WERI-Rb-1 (cell line): ENCODE measurements at places on chromosomes 16 and 17.
A peak's percentile ranks its signal among the peaks of the same experiment; 100 is the strongest.

GRCh38 chr17:38709864-38710603 lies 5.0 kb downstream of the MLLT6 start:
- peak; percentile 67 for DNase-seq

- DNase-seq, result peak; percentile 78
Observed at GRCh38 chr16:77234611-77235010, 35.4 kb downstream of the SYCE1L start.

GRCh38 chr17:3017936-3018335 lies 45.5 kb downstream of the OR1D5 start:
- no peak for DNase-seq

GRCh38 chr17:20994779-20995149 lies 48.0 kb downstream of the USP22 start:
- no peak for DNase-seq

DNA sequence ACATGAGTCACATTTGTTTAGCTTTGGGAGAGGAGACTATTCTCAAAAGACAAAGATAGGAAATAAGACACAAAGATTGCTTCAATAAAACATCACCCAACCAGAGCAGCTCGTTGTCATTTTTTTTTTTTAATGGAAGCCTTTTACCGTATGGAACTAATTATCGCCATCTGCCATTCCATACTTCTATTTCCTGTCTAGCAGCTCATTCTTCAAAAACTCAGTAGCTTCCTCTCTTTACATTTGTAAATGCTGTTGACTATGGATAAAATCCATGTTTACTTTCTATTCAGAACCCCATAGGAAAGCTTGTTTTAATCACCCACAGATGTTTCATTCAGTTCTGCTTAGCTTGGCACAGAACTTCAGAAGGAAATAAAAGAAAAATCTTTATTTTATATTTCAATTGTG lies 110.0 kb upstream of the PSMD7 start:
- no peak for DNase-seq

DNA sequence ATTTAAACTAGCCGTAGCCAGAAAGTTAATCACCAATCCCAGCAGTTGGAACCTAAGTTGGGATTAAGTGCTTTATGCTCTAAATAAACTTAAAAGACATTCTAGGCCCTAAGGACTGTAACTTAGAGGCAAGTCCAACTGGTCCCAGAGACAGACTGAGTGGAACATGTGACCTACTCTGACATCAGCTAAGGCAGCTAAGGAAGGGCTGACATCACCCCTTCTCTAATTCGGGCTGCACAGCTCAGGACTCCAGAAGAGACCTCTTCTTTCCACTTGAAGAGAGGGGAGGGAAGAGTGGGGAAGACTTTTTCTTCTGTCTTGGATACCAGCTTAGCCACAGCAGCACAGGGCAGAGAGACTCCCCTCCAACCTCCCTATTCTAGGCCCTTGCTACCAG lies 565.2 kb downstream of the CDH8 start:
- DNase-seq, result no peak

GRCh38 chr17:43211480-43212402 lies at the start of gene TMEM106A:
Gene TMEM106A, plus strand, starts transcription at chr17:43211875. Its CDS starts 1,167 bp downstream, at chr17:43213042.
- no peak for DNase-seq

- no peak for DNase-seq
Observed at GRCh38 chr16:58684001-58684353, 593 bp downstream of the SLC38A7 start.

DNA sequence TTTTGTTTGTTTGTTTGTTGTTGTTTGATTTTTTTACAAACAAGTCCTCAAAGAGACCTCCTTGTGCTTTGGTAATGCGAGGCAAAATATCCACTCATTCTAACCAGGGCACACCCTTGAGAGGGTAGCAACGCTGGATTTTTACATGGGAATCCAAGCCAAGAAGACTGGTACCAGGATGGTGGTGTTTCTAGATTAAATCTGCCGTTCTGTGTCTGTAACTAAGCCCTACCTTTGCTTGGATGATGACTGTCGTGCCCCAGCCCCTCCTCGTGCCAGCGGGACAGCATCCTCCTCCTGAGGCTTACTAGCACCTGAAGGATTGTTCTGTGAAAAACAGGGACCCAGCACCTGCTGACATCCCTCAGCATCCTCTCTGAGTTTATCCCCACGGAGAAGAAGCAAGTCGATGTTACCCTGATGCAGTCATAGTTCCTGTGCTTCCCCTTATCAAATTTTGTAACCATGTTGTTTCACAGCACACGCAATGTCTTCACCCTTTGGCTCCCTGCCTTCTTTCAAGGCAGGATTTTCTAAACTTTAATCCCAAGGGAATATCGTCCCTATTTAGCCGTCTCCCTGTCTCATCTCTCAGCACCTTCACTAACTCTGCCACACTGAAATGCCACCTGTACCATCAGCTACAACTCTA lies 5.1 kb upstream of the HSBP1 start:
- no peak for DNase-seq

GRCh38 chr16:72898216-72898825 lies 149.6 kb downstream of the ZFHX3 start:
- no peak for DNase-seq

DNA sequence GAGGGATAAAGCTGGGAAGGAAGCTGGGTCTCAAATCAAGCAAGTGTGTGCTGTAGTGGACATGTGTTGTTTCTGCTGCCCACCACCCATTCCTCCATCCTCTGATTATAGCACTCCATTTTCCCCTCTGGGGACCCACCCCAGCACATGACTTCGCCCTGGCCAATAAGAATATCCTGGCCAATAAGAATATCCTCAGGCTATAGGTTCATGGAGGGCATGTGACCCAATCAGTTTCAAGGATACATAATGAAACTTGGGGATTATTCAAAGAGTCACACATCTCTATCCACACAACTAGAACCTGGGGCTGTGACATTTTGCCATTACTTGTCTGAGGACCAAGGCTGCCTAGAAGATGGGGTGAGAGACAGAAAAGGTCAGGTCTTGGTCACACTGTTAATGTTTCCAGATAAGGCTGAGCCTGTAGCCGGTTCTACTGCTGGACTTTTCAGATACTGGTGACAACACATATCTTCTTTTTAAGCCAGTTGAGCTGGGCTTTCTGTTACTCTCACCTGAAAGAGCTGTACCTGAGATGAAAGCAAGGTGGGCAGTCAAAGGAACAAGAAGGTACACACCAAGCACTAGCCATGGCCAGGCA lies 33.7 kb downstream of the MYO18A start:
- no peak for DNase-seq

GRCh38 chr16:46894036-46894672 lies 10.0 kb downstream of the GPT2 start:
- no peak for DNase-seq

- DNase-seq, result no peak
Observed at GRCh38 chr16:49414671-49415070, 41.1 kb downstream of the C16orf78 start.

GRCh38 chr17:47188876-47189731 lies at the start of gene CDC27:
Gene CDC27, minus strand, starts transcription at chr17:47189295. Its CDS starts 123 bp downstream, at chr17:47189172.
- DNase-seq, result peak; percentile 100

GRCh38 chr17:57104461-57105175 lies 19.6 kb downstream of the AKAP1 start:
- DNase-seq, result no peak

- DNase-seq, result peak; percentile 55
Observed at GRCh38 chr17:60435244-60436167, 13.2 kb downstream of the CHCT1 start.

DNA sequence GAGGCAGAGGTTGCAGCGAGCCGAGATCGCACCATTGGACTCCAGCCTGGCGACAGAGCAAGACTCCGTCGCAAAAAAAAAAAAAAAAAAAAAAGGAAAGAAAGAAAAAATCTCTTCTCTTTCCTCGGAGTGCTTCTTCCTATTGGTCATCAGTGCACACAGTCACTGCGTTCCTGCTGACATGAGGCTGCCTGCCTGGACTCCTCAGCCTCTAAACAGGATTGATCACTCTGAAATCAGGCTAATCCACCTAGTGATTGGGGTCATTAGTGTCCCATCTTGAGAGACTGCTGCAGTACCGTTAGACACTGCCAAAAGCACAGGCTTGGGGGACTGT lies 30.8 kb downstream of the PLCD3 start:
- no peak for DNase-seq

DNA sequence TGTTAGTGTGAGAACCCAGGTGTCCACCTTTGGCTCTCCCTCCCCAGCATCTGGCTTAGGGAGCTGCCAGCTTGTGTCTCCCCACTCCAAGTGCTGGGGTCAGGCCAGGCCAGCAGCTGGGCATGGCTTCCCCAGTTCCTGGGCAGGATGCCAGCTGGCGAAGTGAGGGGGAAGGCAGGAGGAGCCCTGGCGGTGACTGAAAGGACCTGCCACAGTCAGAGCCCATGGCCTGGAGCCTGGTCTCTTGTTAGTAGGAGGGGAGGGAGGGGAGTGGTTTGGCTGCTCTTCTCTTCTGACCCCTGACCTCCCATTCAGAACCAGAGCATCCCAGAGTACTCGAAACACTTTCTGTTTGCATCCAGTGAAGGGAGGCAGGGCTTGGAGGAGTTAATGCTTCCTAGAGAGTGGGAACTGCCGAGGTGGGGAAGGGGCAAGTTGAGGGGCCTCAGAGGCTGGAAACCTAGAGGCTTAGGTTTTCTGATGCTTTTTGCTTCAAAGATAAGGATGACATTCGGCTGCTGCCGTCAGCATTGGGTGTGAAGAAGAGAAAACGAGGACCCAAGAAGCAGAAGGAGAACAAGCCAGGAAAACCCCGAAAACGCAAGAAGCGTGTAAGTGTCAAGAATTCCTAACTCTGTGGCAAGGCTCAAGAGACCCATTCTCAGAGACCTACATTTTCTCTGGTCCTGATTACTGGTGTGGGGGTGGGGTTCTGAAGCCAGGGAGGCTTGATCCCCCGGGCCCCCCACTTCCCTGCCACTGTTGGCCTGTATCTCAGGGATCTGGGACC lies 772 bp downstream of the CHD3 start:
- peak; percentile 78 for DNase-seq

DNA sequence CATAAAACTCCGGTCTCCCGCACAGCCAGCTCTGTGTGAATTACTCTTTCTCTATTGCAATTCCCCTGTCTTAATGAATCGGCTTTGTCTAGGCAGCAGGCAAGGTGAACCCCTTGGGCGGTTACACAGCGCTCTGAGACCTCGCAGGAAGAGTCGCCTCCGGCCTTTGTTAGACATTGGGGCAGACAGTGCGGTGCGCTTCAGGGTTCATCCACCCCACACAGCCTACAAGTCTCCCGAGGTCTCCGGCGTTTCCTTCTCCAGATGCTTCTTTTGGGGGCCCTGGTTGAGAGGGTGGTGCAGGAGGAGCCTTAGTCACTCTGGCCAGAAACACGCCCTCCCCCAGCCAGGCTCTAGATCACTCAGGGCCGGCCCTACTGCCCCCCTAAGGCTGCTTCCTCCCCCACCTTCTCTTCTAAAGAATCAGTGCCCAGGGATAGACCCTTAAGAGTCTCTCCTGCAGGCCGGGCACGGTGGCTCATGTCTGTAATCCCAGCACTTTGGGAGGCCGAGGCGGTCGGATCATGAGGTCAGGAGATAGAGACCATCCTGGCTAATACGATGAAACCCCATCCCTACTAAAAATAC lies 1.7 kb upstream of the MSRB1 start:
- DNase-seq, result no peak

DNA sequence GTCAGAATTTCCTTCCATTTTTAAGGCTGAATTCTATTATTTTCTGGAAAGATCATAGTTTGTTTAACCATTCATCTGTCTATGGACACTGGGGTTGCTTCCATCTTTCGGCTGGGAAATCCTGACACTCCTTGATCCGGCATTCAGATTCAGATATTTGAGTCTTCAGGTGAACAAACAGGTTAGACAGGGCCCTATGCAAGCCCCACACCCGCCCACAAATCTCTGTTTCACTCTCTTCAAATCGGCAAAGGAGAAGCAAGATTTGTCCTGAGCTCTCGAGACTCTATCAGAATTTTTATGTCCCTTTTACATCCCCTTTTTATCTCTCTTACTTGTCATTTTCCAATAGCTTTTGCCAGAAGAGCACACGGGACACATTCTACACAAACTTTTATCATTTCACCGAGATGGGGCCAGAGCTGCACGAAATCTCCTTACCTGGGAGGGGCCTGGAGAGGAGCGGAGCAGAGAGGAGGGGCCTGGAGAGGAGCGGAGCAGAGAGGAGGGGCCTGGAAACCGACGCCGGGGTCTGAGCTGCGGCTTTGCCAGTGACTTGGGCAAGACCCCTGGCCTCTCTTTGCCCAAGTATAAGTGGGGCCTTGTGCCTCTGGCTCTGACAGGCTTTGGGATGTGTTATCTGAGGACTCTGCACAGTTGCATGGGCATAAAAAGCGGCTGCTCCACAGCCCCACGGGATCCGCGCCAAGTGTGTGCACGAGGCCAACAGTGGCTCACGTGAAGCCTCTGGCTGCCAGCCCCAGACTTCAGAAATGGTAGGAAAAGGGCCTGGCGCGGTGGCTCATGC lies 54.3 kb upstream of the RBFOX3 start:
- peak; percentile 69 for DNase-seq

- DNase-seq, result no peak
Observed at GRCh38 chr17:16250635-16251034, 33.6 kb downstream of the PIGL start.
